Fibroblast of villous mesenchyme (primary cell): ENCODE measurements at places on chromosomes 11 and 22. TPM values are rescaled to one million over a fixed set of nuclear protein-coding genes. Genes with fewer than 3 reads are reported as not detected.
A peak's percentile ranks its signal among the peaks of the same experiment; 100 is the strongest.

The C11orf16 gene
- total RNA-seq: not detected in 2 replicates

- DNase-seq: no peak
Measured at GRCh38 chr22:47210112-47210657, 447.7 kb downstream of the TBC1D22A start.

DNA sequence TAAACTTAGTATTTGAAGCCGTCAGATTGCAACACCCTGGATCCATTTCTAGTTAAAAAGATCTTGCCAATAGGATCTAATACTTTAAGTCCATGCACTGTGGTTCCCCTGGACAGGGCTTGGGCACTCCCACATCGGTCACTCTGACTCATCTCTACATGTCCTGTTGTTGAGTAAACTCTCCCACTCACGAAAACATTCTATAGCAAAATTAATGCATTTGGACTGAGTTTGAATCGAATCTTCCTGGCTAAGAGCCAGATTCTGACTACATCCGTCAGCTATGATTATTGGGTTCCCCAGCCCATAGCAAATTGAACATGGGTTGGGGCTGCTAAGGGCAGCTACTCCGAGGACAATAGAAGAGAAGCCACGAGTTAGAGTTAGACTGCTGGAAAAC is 182.1 kb upstream of the SORL1-AS1 start:
- peak; percentile 78 for DNase-seq

DNA sequence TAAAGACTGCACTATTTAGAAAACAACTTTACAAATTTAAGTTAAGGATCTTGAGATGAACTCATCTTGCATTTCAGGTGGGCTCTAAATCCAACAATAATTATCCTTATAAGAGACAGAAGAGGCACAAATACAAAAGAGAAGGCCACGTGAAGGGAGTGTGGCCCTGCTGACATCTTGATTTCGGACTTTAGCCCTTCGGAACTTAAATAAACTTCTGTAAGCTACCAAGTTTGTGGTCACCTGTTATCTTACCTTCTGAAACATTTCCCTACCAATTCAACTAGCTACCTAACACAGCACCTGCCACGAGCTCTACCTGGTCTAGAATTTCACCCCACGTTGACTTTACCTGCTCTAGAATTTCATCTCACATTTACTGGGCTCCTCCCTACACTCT is 42.9 kb upstream of the ARHGAP32 start:
- DNase-seq: no peak

The BCO2 gene
- 0.97 and 3.0 TPM in 2 replicates for total RNA-seq

The TESMIN gene
- 0.32 and 2.6 TPM in 2 replicates for total RNA-seq

The BIRC3 gene
- total RNA-seq: 0.64 and 8.2 TPM in 2 replicates

DNA sequence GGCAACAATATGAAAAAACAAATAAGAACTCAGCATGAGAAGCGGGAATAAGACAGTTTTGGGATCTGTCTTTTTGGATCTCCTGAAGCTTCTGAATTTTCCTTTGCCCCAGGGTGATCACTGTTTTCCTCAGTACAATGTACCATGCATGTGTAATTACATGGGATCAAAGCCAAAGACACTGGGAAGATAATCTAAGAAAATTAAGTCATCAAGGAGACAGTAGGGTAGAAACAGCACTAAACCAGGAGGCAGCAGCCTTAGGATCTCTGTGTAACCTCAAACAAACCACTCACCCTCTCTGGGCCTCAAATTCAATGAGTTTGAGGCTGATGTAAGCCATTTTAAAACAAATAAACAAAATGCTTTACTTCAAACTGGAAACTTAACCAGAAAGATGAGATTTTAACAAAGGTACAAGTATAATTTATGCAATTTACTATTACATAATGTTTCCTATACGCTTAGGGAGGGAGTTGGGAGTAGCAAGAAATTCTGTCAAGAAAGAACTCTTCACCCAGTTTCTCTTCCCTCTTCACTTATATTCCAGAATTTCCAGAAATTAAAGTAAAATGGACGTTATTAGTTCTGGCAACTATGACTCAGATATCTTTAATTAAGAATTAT is 77.0 kb downstream of the RAB30 start:
- DNase-seq: peak; percentile 26

The RFPL2 gene
- not detected in 2 replicates for total RNA-seq

The PRR14L gene
- total RNA-seq: 22.2 and 30.2 TPM in 2 replicates

- no peak for DNase-seq
Measured at GRCh38 chr22:20972933-20973577, 6.0 kb downstream of the AIFM3 start.

DNA sequence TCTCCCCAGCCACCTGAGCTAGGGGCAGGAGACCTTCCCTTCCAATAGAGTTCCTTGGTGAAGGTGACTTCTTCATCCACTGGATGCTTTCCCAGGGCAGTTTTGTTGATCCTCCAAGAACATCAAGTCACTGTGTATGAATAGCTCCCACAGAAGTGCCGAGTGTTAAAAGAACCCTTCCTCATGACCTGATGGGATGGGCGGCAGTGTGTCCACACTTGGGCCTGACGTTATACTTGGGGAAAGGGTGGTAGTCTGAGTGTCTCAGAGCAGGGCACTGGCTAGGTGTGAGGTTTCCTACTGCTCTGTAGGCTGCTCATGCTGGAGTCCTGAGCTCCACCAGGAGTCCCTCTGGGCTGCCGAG is 7.6 kb upstream of the LYVE1 start:
- no peak for DNase-seq

GRCh38 chr22:23847991-23848864 is 9.4 kb upstream of the DERL3 start:
- no peak for DNase-seq

DNA sequence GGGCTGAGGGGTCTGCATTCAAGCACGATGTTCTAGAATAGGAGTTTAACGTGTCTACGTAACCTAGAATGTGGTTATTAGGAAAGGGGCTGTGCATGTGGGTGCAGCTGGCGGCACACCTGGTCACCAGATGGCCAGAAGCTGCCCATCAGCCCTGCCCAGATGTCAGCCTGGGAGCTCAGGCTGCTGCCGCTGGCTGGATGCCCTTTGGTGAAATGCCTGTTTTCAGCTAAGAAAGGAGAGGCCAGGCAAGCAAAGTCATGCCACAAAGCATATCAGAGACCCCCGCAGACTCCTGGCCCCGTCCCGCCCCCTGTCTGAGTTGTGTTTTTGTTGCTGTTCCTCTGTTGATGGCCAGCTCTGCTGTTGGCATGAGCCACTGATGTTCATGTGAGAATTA is 11.3 kb upstream of the ADORA2A start:
- no peak for DNase-seq

DNA sequence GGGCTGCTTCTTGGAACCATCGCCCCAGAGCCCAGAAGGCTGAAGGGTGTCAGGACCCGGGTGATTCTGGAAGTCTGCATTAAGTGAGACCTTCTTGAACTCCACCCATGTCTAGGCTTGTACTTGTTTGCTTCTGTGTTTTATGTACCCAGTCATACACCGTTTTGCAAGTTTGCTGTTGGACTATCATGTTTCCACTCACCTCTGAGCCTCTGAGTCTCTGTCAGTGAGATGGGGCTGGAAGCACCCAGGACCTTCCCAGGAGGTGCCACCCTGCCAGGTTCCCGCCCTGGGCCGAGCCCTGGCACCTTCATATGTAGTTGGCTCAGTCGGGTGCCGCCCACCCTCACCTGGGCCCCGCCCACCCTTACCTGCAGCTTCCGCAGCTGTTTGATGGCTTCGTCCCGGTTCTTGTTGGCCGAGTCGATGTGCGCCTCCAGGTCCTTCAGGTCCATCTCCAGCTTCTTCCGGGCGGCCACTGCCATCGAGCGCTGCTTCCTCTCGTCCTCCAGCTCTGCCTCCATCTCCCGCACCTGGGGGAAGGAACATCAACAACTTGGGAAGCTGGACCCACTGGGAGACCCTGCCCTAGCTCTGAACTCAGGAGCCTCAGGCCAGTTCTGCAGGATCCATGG is 35.1 kb downstream of the APOL1 start:
- DNase-seq: peak; percentile 36

The PKNOX2 gene
- total RNA-seq: 0.86 and 2.9 TPM in 2 replicates

DNA sequence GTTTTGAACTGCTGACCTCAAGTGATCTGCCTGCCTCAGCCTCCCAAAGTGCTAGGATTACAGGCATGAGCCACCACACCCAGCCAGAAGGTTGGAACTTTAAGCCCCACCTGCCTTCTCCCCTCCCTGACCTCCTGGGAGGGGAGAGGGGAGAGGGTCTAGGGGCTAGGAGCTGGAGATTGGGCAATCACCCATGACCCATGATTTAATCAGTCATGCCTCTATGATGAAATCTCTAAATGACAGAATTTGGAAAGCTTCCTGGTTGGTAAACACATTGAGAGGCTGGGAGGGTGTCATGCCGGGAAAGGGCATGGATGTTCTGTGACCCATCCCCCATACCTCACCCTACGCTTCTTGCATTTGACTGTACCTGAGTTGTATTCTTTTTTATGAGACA is 17.1 kb upstream of the TFIP11 start:
- peak; percentile 57 for DNase-seq

- peak; percentile 6 for DNase-seq
Measured at GRCh38 chr11:22244986-22245592, 52.2 kb downstream of the ANO5 start.

DNA sequence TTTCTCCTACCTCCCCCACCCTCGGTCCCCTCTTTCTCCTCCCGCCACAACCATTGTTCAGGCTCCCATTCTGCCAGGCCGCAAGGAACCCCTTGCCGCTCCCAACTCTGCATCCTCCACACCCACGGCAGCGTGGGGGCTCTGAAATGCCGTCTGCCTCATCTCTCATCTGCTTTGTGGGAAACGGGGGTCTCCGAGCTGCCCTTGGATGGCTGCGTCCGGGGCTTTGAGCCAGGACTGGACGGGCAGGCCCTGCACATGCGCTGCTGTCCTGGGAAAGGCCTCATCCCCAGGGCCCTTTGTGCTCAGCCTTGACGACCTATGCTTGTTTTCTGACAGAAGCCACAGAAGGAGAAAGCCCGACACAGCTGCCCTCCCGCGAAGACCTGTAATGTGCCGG is 8.5 kb downstream of the CRELD2 start:
- no peak for DNase-seq

GRCh38 chr11:117929916-117930570 is 841 bp upstream of the TMPRSS13 start:
- DNase-seq: no peak

DNA sequence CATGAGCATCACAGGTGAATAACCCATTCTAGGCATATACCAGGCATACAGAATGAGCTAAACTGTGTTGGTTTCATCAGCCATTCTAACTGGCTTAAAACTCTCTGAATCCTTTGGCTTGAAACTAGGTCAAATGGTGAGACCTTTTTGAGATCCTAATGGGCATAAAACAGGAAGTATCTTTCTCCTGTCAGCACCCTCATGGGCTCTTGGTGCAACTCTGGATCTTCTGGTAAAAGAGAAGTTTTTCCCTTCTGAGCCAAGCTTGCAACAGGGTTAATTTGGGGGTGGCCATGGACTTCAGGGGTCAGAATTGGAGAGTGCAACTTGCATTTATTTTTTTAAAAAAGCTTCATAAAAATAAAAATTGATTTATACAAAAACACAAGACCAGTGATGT is 67.9 kb upstream of the GRAMD1B start:
- DNase-seq: no peak

- DNase-seq: no peak
Measured at GRCh38 chr11:73852049-73852448, 24.6 kb downstream of the COA4 start.

GRCh38 chr22:37484480-37485394 is 1.4 kb downstream of the MFNG start:
- no peak for DNase-seq

DNA sequence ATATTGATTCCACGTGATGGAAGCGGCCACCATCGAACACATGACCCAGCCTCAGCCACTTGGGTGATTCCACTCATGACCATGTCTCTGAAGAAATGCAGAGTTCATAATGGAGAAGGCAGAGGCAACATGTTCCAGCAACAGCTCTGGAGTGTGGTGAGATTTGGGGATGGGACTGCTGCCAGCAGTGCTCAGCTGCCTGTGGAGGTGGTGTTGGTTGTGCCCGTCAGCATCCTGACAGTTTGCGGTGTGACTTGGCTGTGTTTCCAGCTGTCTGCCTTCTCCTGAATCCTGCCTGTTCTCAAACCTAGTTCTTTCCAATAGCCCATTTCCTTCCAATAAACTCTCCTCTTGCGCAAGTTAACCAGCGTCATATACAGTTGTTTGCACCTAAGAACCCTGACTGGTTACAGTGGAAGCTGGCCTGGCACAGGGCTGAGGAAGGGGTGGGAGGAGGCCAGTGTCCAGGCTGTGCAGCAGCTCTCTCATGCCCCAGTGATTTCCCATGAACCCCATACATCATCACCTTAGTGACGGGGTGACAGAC is 22.0 kb upstream of the OR8B8 start:
- peak; percentile 24 for DNase-seq

The TTC38 gene
- 26.8 and 28.7 TPM in 2 replicates for total RNA-seq

The FADS2 gene
- total RNA-seq: 713 and 741 TPM in 2 replicates

DNA sequence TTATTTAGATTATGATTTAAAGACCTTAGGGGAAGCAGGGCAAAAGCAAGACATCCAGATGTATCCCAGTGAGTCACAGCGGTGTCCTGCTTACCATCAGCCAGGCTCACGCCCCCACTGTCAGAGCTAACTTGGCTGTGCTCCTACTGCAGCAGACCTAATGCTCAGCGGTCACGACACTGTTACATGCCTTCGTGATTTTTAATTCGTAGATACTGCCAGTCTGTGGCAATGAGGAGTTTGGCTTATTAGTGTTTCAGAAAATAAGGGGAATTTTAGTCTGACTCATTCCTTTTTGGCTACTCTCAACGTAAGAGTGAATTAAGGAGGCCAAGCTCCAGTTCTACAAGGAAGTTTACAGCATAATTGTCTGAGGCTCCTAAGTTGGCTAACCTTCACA is 22.7 kb downstream of the EFCAB6 start:
- peak; percentile 93 for DNase-seq

GRCh38 chr22:28179392-28179791 is 260.3 kb upstream of the PITPNB start:
- no peak for DNase-seq
